ENCODE measurements at places on chromosomes 3 and 15. TPM values are rescaled to one million over a fixed set of nuclear protein-coding genes. Genes with fewer than 3 reads are reported as not detected.

The HTR3D gene
- not detected for total RNA-seq

The SCN5A gene
- 2.0 TPM for total RNA-seq

The GMPS gene
- 43.2 TPM for total RNA-seq

- DNase-seq, result no peak
These were observed 47.6 kb downstream of the TXNRD3 start for GRCh38 chr3:126607214-126607908.

- no peak for DNase-seq
These were observed 48.0 kb upstream of the FBN1 start for GRCh38 chr15:48693484-48693883.

DNA sequence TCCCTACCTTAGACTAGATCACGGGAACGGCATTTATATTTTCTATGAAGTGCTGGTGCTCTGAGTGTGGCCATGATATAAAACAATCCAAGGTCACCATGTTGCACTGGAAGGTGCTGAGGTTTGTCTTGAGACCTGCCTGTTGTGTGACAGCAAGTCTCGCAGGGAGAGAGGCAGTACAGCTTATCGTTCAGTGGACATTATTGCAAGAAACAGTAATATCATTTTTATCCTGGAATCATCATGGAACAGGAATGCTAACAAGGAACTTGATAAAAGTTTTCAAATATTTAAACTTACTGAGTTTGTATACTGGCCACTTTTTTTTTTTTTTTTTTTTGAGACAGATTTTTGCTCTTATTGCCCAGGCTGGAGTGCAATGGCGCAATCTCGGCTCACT, 40.0 kb upstream of the GCNT3 start:
- no peak for DNase-seq

- DNase-seq, result no peak
These were observed 54.7 kb upstream of the TP63 start for GRCh38 chr3:189576486-189576885.

- no peak for DNase-seq
These were observed 4.1 kb upstream of the SCAP start for GRCh38 chr3:47479826-47480160.

- DNase-seq, result no peak
These were observed 42.5 kb upstream of the MME start for GRCh38 chr3:155037508-155038202.

DNA sequence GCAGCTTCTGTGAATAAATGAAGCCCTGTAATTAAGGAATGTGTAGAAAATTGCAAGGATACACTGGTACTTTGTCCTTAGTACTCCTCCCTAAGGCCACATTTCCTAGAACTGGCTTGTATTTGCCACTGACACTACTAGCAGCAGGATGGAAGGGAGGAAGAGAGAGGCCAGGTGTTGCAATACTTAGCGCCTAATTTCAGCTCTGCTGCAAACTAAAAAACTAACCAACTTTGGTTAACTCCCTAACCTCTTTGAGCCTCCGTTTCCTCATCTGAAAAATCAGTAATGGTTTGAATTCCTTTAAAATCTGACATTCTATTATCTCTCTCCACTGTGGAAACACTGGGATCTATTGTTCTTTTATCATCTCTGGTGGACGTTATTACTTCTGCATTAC, 257.0 kb downstream of the SV2B start:
- DNase-seq, result no peak

DNA sequence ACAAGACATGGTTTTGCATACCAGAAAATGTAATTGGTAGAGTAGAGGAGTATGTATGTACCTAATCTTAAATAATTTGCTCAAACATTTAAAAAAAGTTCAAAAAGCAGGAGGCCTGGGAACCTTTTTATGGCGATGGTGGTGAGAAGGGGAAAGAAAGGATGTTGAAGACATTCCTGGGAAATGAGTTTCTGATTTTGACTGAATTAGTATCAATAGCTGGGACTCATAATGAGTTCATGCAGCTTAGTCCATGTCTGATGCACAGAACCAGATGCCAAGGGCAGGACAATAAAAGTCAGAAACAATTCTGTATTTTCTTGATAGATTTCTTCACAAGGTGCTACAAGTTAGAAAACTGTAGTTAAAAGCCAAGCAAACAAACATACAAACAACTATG, 395.3 kb downstream of the GAP43 start:
- no peak for DNase-seq

GRCh38 chr3:193783166-193783896, 190.3 kb downstream of the OPA1 start:
- no peak for DNase-seq
